ENCODE measurements at places on chromosomes 5 and 9.

- DNase-seq = peak; percentile 91
Measured at GRCh38 chr5:43039471-43040286, 440 bp downstream of the ANXA2R start.

DNA sequence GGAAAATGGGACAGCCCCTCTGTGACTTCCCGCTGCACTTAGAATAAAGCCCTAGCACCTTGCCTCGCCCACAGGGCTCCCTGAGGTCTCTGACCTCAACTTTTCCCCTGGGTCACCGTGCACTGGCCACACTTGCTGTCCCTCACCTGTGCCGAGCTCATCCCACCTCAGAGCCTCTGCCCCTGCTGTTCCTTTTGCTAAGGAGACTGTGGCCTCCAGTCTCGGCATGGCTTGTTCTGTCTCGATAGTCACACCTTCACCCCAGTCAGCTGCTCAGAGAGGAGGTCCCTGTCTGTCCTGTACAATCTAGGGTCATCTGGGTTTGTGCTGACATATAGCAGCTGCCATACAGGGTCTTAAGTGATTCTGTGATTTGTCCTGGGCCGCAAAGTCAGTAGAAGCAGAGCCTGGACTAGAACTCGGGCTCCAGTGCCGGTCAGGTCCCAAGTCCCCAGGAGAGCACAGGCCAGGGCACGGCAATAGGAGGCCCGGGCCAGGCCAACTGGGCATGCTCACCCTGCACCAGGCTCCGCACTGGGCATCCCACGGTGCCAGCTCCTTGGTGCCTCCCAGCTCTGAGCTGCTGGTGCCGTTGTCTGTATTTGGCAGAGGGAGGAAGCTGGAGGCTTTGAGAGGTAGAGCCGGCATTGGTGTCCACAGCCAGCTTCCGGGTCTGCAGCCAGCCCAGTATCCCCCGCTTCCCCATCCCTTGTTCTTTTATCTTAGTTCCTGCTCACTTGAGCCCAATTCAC, 35.2 kb downstream of the NCS1 start:
- DNase-seq = no peak

- DNase-seq = peak; percentile 14
Measured at GRCh38 chr5:147661541-147661940, 121.0 kb downstream of the JAKMIP2 start.

DNA sequence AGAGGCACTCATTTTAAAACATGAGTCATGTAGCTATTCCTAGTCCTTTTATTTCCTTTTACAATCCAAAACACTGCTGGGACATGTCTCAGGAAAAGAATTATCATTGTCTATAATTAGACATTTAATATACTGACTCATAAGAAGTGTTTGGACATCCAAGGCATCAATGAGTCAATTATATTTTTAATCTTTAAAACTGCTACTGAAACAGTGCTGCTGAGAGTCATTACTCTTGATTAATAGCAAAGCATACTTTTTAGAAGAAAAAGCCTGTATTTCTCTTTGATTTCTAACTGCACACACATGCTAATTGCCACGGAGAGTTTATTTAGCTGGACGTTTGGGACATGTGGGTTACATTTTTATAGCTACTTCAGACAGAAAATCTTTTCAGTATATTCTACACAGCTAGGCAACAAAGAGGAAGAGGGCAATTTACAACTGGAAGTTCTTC, 1249.0 kb upstream of the CDH18 start:
- no peak for DNase-seq

DNA sequence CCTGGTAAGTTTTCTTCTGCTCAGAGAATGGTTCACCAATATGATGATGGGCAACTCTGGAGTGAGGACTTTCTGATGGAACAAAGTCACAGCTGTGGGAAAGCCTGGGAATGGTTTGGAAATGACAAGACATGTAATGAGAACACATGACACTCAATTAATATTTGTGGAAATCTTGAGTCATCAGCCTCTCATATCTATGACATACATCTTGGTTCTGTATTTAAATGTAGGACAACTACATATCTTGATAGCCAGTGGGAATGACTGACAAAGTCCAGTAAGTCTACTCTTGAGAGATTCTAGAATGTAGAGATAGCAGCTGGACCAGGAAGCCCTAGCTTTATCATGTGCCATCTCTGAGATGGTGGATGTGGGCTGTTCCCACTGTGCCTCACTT, 85.5 kb downstream of the PALM2AKAP2 start:
- DNase-seq = no peak

Measured in hematopoietic multipotent progenitor cell treated with erythropoietin and hydrocortisone succinate and interleukin-3 and kit ligand, for 6 days (in vitro differentiated cells).